Spleen (tissue), 13 donors: ENCODE measurements at places on chromosomes 3 and 15.

- no peak for DNase-seq
These were observed 65.5 kb downstream of the BBX start for GRCh38 chr3:107588217-107588616.

GRCh38 chr3:131393868-131394267, 12.3 kb downstream of the NUDT16 start:
- DNase-seq: no peak

- no peak for DNase-seq
These were observed 22.0 kb upstream of the ANXA2 start for GRCh38 chr15:60419753-60420152.

- DNase-seq: no peak
These were observed 218.4 kb downstream of the SOX2 start for GRCh38 chr3:181930105-181930504.

GRCh38 chr15:35603301-35603700, 57.3 kb upstream of the DPH6 start:
- no peak for DNase-seq

DNA sequence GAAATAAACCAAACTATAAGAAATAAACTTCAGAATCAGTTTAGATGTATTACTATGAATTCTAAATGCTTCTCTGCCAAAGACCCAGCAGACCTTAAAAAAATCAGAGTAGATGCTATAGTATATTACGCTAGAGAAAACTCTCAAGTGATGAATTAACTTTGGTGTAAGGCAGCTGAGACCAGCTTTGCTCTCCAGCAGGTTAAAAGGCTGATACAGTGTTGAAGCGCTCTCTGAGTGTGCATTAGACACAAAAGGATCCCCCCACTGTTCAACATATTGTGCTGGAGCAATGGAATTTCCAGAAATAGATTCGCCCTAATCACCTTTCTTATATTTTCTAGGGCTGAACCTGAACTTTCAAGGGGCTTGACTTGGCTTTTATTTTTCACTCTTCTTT, 190.0 kb downstream of the EFHB start:
- DNase-seq: no peak

- no peak for DNase-seq
These were observed 23.4 kb upstream of the GALNT15 start for GRCh38 chr3:16151109-16151508.

DNA sequence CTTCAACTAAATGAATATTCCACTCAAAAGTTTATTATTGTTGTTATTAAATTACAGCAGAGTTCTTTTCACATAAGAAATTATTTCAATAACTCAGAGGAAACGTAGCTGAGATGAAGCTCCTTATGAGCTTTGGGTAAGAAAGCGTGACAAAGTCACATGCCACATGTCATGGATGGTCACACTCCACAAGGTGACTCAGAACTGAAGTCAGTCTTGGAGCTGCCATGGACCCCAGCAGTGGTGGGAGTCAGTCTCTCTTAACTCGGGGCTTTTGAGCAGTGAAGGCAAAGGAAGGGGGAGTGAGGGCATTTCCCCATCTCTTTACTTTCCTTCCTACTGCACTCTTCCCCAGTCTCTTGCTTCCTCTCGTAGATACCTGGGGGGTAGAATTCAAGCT, 87.5 kb upstream of the FAM3D start:
- DNase-seq: no peak

GRCh38 chr3:158792709-158793108, 9.1 kb upstream of the MFSD1 start:
- no peak for DNase-seq

GRCh38 chr15:39127151-39127790, 453.6 kb upstream of the THBS1 start:
- no peak for DNase-seq

DNA sequence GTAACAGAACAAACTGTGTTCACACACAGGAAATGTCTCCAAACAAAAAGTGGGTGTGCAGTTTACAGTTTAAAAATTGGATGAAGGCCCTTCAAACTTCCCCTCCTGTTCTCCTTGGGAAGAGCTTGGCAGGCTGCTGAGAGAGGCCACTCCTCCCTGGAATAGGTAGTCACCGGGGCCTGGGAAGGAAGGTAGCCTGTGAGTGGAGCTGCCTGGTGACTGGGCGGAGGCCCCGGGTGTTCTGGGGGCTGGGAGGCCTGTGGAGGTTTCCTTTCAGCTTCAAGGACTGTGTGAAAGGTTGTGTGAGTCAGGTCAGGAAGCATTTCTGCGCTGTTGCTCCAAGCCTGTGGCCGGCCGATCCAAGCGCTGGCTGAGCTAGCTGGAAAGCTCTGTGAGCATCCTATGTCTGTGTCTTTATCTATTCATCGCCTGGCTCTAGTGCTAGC, 14.1 kb downstream of the SLCO3A1 start:
- peak; percentile 83 for DNase-seq

DNA sequence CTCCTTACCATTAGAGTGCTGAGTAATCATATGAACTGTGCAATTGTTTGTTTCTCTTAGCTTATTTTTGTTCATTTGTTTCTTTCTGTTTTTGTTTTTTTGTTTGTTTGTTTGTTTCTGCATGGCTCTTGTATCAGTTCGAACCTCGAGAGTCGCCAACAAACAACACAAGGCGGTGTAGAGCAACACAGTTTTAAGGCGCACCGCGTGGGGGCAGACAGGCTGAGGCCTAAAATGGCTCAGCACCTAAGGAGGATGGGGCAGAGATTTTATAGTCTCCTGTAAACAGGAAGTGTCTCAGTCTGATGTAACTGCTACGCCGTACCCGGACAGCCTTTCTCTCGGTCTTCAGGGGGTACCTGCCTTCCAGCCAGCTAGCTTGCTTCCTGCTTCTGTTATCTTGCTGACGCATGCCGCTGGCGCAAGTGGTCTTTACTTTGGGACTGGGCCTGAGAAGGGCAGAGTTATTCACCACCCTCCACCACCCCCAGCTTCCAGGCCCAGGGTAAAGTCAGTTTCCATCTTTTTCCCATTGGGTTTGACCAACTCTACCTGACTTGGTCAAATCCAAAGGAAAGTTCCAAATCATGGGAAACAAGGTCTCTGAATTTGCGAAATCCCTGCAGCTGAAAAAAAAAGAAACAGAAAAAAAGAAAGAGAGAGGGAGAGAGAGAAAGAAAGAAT, 25.8 kb upstream of the MFGE8 start:
- DNase-seq: no peak

GRCh38 chr15:89071471-89071870, 16.8 kb upstream of the ABHD2 start:
- no peak for DNase-seq

- no peak for DNase-seq
These were observed 26.9 kb upstream of the ZMAT3 start for GRCh38 chr3:179098388-179099077.

DNA sequence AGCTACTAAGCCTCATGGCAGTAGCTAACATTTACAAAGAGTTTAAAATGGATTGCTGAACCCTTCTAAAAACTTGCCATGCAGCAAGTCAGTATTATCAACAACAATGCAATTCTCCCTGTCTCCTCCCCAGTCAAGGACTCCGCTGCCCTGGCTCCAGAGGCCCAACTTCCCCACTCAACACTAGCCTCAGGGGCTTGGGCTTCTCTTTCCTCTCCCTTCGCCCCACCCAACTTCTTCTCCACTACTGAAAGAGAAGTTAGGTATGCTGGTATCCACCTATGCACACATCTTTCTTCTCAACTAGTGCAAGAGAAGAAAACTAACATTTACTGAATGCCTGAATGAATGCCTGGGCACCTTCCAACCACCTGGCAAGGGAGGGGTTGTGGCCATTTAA, 30.7 kb downstream of the TLE3 start:
- DNase-seq: no peak

GRCh38 chr15:59042041-59042440, 54.6 kb downstream of the RNF111 start:
- no peak for DNase-seq

GRCh38 chr15:81962482-81962881, 83.3 kb downstream of the MEX3B start:
- DNase-seq: no peak

DNA sequence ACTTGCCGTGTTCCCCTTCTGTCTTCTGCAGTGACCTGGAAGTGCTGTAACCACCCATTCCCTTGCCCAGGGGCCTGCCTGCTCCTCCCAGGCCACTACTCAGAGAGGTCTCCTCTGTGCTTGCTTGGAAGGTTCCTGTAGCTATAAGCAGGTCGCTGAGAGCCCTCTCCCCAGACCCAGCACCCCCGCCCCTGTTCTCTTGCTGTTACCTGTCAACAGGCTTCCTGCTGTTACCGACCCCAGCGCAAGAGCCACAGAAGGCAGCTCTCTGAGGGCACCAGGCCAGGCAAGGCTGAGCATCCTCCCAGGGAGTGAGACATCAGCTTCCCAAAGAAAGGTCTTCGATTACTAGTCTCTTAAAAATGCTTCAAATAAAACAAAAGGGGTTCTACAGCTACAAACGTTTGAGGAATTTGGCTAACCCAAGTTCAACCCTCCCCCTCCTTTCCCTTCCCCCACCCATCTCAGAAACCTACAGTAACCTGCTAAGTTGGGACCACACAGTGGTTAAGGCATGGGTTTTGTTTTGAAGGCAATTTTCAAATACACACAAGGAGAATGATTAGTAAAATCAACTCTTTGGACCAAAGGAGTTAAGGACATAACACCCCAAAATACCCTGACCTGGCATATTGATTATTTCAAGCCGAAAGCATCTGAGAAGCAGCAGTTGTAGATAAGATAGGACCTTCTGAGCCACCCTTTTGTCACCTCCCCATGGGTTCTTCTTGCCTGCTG, 74.9 kb upstream of the MFGE8 start:
- no peak for DNase-seq

- DNase-seq: no peak
These were observed 31.5 kb downstream of the SPTSSB start for GRCh38 chr3:161339517-161340500.

- DNase-seq: no peak
These were observed 103.8 kb downstream of the THSD4 start for GRCh38 chr15:71219101-71219500.

GRCh38 chr15:63069616-63070090, 27.1 kb downstream of the TPM1 start:
- no peak for DNase-seq

- peak; percentile 59 for DNase-seq
These were observed 38.6 kb downstream of the UMPS start for GRCh38 chr3:124768812-124769211.

DNA sequence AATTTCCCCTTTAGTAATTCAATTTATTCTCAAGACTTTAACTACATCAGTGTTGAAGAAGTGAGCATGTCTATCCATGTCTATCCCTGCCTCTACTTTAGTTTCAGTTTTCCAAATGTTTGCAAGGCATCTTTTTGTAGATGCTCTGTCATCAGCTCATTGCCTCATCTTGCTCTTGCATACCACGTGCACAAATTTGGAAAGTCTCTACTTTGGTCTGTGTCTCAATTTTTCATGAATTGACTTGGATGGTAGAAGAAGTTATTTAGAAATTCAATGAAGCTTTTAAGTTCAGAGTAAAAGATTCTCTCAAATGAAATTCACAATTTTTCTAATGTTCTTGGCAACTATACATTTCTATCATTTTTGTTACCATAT, 55.3 kb downstream of the CLDN1 start:
- DNase-seq: no peak

GRCh38 chr3:15241341-15241740, 35.3 kb downstream of the CAPN7 start:
- DNase-seq: no peak

- no peak for DNase-seq
These were observed 34.8 kb upstream of the RASA2 start for GRCh38 chr3:141452045-141452444.

- DNase-seq: no peak
These were observed 34.7 kb downstream of the FOXP1 start for GRCh38 chr3:71548705-71549384.

DNA sequence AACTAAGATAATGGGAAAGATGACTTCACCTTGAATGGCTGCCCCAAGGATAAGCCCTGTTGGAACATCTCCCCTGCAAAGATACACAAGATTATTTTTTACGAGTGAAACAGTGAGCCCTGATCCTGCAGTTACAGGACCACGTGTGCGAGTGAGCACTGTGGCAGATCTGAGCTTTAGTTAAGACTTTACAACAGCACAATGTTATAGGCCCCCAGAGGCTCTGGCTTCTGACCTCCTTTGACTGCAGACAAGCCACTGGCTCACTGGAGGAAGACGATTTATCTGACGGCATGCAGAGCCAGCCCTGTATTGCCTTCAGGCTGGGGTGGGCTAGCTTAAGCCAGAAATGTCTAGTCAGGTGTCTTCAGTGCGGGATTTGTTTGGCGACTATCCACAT, 174.4 kb downstream of the ARRDC4 start:
- no peak for DNase-seq

DNA sequence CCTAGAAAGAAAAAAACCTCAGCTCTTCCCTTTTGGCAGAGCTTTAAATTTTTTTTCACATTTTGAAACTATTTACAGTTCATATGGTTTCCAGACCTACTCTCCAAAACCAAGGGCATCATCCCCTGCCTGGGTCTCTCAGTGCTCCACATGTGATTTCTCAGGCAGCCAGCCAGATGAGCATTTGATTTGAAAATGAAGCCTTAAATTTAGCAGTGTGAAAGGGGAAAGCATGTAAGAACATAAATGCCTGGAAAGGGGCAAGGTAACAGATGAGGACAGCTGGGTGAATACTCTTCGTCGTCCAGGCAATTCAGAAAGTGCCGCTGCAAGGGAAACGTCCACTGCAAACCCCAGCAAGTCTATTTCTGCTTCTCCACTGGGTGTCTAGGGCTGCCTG, 94.8 kb downstream of the ATP8B4 start:
- DNase-seq: no peak

- DNase-seq: no peak
These were observed 10.1 kb upstream of the LMCD1 start for GRCh38 chr3:8491271-8492144.

- no peak for DNase-seq
These were observed 219.8 kb downstream of the UNC13C start for GRCh38 chr15:54197995-54198394.

GRCh38 chr3:62615258-62615849, 242.0 kb upstream of the FEZF2 start:
- DNase-seq: no peak

DNA sequence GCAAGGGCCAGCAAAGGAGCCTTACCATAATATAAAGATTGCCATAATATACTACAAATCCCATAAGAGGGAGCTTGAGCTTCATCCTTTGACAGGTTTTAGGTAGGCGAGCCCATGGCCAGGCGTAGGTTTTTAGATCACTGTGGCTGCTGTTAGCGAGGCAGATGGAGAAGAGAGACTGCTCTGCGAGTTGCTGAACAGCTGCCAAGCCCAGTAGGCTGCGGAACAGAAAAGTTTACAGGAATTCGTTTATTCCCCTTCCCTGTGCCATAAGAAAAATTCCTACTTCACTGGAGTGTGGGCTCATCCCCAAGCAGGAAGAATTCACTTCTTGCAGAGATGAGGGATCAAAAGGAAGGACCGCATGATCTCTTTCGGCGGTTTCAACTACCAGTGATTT, 30.5 kb downstream of the TMED3 start:
- no peak for DNase-seq

- no peak for DNase-seq
These were observed 188.6 kb downstream of the SHQ1 start for GRCh38 chr3:72659596-72659995.

- no peak for DNase-seq
These were observed 41.5 kb downstream of the ADGRG7 start for GRCh38 chr3:100650651-100651619.
